Stimulated activated CD4-positive, alpha-beta T cell treated with anti-CD3 and anti-CD28 coated beads, Interleukin-1b, Interleukin-23, amount 100 ng/mL, for 4 hours (primary cell): ENCODE measurements at places on chromosomes 4 and X.

- no peak for DNase-seq
These were observed at the start of gene FGA for GRCh38 chr4:154590329-154591006. TSS of gene FGA (minus strand) at chr4:154590742. CDS start at chr4:154590687, 55 bp downstream.

- DNase-seq = no peak
These were observed 2332.1 kb downstream of the PCDH7 start for GRCh38 chr4:33052241-33052640.

DNA sequence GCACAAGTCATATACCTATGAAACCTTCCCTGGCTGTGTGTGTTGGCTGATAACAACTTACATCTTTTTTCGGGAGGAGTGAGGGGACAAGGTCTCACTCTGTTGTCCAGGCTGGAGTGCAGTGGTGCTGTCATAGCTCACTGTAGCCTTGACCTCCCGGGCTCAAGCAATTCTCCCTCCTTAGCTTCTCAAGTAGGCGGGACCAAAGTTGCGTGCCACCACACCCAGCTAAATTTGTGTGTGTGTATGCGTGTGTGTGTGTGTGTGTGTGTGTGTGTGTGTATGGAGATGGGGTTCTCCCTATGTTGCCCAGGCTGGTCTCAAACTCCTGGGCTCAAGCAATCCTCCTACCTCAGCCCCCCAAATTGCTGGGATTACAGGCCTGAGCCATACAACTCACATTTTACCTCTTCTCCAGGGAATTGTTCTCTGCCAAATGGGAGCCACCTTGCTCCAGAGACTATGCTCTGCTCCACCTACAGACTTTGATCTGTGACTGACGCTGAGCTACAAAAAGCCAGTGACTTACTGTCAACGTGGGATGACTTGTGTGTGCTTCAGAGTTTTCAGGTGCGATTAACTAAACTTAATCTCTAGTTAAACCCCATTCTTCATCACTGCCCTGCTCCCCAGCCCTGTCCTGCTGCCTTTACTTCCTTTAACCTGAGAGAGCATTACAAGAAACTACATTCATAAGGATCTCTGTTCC lies 2.0 kb upstream of the BEX4 start:
- no peak for DNase-seq

- DNase-seq = no peak
These were observed 178.5 kb downstream of the SH2D1A start for GRCh38 chrX:124524852-124525251.

DNA sequence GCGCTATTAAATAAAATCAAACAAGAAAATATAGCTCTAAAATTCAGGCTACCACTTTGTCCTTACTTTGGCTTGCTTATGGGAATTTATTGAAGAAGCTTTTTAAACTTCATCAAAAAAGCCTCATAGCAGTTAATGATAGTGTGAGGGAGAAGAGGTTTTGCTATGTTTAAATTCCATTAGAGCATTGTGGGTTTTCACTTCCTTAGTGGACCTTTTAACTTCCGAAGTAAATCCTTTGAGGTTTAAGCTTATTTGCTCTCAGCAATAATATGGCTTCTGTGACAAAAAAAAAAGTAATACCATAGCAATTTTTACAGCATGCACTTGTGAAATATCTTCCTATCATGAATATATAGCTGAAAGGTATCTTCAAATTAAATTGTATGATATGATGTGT lies 120.2 kb upstream of the NDST4 start:
- DNase-seq = no peak

DNA sequence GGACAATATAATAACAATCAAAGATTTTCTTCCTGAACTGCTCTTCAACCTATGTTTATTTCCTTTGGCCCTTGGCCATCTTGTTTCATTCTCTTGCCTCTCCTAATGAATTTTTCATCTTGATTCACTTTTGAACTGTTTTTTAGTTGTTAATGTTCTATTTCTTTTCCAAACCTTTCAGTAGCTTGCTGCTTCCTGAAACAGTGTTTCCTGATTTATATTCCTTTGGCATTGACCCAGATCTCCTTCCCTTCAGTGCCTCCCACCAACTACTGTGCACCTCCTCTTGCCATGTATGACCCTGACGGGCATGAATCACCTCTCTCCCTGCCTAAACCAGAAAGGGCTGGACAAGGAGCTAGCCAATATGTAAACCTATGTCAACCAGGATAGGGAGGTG lies 25.6 kb upstream of the SPP1 start:
- DNase-seq = no peak

DNA sequence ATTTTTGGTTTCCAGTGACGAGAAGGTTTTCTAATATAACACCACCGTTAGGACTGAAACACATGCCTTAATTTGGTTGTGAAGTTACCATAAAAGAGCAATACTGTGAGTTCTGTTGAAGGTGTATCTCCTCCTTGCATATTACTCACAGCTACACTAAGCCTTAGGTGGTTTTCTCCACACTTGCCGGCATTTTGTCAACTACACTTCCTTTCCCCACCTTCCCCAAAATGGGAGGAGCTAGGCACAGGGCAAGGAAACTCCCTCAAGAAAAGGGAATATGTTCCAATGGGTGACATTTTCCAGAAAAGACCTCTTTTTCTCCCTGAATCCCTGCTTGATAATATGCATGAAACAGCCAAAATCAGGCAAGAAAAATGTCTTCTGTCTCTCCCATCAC lies 44.8 kb downstream of the RELL1 start:
- no peak for DNase-seq
